HS-27A (cell line): ENCODE measurements at places on chromosomes 1 and 21.

- no peak for DNase-seq
These were observed 55.6 kb downstream of the CLSTN1 start for GRCh38 chr1:9767964-9768668.

DNA sequence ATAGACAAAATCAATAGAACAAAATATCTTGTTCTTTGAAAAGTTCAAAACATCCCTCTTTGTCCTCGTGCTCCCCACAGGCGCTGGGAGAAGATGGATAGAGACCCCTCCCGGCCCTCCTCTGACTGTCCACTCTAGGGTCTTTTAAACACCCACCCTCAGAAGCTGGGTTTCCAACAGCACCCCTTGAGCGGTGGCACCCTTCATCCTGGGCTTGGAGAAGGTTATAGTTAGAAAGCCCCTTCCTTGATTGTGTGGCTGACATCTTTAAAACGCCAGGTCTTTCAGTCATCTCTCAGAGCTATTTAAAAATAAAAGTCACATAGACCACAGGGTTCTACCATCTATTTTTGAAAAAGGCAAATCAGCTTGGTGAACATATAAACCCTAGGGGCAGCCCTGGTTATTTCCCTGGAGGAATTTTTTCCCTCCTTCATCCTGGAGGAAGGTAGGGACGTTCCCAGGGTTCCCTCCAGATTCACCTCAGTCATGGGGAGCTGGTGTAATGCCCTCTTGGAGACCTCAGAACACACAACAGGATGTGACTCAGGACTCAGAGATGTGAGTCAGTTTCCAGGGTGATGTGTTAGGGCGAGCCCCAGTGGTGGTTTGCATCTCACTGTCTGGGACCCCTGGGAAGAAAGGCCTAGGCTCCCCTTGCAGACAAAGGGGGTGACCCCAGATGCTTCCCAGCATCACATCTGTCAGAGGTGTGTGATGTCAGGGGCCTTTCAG lies 138.5 kb downstream of the CLIC6 start:
- peak; percentile 89 for DNase-seq

GRCh38 chr1:226510453-226510852 lies 38.1 kb upstream of the STUM start:
- no peak for DNase-seq

DNA sequence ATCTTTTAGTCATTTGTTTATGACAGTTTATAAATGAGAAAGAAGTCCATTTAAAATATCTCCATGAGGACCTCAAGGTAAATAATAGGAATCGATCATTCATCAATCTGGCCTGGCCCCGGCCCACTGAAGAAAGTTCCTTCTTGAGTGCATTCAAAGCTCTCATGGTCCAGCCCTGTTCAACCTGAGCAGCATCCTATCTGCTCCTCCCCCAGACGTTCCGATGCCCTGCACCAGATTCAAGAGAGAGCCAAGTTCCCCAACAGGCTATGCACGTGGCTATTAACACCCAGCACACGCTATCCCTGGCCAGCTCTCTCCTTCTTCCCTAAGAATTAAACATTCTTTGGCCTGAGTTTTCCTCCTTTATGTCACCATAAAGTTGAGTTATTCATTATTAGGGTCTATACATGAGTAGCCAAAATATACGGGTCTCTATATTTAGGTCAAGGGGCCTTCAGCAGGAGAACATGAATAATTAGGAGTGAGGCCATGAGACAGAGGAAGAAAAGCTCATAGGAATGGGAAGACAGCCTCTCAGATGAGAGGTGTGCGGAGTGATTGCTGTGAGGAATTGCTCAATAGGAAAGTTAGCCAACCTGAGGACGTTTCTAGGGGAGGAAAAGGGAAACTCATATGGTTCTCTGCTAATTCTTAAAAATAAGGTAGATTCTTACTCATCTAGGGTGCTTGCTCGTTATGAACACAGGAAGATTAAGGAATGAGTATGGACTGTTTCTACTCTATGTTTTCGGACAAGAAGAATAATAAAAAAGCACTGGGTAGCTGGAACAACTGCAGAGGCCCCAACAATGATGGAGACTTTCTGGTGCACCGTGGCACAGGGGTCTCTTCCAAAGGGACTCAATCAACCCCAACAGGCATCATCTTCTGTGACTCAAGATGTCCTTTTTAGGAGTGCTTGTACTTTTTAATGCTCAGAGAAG lies 23.6 kb downstream of the RUNX1 start:
- no peak for DNase-seq

GRCh38 chr1:84701376-84701775 lies 11.1 kb upstream of the SSX2IP start:
- DNase-seq, result no peak

DNA sequence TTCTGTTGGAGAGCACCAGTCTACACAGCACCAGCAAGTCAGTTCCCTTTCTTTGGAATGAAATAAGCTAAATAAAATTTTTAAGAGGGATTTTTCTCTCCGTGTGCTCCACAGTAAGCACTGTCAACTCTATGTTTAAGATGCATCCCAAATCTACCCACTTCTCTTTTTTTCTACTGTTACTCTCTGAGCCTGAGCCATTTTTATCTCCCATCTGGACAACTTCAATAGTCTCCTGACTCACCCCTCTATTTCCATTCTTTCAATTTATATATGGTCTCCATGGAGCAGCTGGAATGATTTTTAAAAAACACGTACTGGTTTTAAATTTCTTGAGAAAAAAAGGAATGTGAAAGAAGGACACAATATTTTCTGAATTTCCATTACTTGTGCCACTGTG lies 24.7 kb upstream of the CCT8 start:
- DNase-seq, result no peak

DNA sequence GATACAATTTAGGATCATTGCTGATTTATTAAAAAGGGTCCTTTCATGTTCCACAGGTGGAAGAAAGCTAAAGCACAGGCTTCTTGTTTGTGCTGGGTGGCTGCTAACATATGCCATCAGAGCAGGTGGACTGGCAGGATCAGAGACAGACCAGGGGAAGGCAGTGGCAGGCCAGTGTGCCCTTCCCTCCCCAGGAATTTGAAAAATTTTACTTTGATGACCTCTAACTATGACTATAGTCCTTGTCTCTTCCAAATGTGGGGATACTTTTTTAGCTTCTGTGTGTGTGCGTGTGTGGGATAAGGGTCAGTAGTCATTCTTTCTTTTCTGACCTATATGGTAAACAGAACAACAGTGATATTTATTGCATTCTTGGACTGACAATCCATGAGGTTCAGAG lies 49.9 kb downstream of the LHX9 start:
- peak; percentile 33 for DNase-seq

- DNase-seq, result no peak
These were observed 7.3 kb downstream of the C8B start for GRCh38 chr1:56958526-56958925.

GRCh38 chr1:111015222-111015621 lies 51.5 kb upstream of the LRIF1 start:
- DNase-seq, result no peak

DNA sequence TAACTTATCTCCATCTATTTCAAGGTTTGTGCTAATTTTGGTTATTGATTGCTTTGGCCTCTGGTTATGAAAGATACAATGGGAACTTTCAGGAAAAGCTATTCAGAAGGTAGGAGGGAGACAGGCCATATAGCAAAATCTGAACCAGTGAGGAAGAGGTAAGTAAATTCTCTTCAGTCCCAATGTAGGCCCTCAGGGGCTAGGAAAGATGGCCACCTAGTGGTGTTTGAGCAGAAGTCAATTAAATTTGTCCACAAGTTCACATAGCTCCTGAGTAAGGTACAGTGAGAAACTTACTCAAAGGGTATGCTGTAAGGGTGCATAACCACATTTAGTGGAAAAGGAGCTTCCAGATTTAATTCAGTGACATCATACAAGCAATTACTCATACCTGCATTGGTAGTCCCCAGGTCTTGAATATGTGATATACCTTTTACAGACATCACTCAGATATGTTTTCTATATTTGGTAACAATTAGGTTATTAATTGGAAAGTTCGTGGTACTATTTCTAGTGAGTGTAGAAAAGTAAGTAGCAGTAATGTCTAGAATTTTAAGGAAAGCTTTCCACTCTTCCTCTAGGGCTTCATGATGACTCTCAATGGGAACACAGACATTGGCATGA lies 21.4 kb upstream of the FMO1 start:
- no peak for DNase-seq

DNA sequence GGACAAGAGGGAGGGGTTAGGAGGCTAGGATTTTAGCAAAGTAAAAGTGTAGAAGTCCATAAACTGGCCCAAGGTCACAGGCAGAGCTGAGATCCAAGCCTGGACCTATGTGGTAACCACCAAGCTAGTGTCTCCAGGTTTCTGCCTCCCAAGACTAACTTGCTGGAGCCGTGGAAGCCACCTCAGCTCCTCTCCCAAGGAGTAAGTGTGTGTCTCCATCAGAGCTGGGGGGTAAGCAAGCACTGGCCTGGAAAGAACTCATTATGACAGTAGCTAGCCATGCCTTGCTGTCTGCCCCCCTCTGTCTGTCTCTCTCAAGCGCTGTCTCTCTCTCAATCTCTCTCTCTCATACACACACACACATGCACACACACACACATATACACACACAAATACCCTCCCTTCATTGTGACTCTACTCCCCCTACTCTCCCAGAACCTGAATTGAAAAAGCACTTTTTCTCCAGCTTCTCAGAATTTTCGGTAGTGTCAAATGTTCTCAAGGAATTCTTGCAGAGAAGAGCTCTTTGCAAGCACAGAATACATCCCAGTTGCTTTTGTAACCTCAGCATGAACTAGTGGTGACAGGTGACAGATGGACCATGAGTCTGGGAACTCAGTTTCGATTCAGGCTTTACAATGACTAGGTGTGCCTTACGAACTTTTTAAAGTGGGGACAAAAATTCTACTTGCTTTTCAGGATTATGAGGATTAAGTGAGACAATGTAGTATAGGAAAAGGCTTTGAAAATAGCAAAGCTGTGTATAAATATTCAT lies 238.0 kb upstream of the FGGY start:
- DNase-seq, result no peak

DNA sequence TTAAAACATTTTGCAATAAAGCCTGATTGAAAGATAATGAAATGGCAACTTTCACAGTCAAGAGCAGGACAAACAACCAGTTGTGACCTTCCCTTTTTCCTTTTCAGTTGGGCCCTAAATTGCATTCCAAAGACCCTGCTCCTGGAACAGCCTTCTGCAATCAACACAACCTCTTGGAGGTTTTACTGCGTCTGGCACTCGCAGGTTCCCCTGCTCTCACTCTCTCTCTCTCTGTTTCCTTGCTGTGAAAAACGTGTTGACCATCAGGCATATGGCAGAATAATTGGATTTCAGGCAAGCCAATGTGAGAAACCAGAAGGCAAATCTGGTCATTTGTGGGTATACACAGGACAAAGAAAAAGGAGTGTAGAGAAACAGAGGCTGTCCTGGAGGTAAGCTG lies 23.2 kb downstream of the SLC44A5 start:
- no peak for DNase-seq

GRCh38 chr1:201511396-201511940 lies 4.5 kb upstream of the CSRP1 start:
- DNase-seq, result no peak

GRCh38 chr21:37195059-37195458 lies 72.1 kb downstream of the VPS26C start:
- no peak for DNase-seq

DNA sequence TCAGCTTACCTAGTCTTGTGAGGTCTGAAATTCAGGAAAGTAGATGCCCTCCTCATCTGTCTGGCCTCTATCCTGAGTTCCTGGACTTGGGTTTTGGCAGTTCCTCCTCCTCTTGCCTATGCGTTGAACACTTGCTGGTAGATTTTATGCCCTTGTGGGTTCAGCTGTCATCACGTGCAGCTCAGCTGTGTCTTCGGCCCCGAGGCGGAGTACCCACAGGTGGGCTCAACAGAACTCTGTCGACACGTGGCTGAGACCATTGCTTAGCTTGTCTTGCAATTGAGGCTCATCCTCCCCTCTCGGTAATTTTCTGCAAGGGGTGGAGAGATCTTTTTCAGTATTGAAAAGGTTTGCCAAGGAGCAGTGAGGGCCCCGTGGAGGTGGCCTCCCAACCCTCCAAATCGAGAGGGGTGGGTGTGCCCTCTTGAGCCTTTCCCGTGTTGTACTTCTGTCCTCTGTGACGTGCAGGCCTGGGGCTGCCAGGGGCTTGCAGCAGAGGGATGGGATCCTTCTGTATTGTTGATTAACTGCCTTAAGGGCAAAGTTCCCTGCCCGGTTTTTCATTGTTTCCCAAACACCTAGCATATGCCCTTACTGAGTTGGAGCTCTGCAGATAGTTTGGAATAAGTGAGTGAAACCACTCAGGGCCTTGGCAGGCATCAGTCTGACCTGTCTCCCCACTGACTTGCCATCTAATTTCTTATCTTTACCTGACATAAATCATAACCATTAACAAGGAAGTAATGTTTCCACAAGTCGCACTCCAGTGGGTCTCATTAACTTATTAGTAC lies 2.9 kb downstream of the CENPS start:
- DNase-seq, result no peak

DNA sequence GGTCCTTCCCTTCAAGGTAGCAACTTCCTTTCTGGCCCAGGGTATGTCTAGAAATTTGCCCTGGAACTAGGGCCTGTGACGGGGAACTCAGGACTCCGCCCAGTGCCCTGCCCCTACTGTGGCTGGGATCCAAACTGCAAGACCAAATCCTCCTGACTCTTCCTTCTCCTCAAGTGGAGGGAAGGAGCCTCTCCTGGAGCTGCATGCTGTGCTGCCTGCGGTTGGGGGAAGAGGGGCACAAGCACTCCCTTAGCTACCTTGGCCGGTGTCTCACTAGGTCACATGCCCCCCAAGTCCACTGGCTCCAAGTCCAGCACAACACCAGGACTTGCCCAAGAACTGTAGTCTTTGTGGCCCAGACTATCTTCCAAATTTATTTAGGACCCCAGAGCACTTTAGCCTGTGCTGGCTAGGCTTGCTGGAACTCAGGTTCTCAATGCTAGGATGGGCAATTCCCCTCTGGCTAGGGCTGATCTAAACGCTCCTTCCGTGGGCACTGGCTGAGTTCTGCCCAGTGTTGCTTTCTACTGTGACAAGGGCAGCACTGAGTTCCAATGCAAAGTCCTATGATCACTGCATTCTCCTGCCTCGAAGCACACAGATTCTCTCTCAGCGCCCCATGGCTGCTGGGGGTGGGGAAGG lies 12.2 kb downstream of the ADSS2 start:
- DNase-seq, result no peak

DNA sequence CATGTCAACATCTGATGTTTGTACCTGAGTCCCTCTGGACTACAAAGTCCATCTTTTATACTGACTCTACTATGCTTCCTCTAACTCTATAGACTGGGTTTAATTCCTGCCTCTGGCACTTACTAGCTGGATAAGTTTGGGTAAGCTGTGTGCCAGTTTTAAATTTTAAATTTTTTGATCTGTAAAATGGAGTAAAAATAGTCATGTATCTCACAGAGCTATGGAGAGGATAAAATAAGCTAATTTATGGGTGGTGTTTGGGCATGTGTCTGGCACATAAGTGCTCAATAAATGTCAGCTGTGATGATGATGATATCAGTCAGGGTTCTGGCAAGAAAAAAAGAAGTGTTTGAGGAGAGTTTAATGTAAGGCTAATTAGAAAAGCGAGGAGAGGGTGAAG lies 139.2 kb upstream of the C1orf21 start:
- no peak for DNase-seq

- no peak for DNase-seq
These were observed 128.4 kb upstream of the RAB4A start for GRCh38 chr1:229142471-229142870.
